ENCODE measurements at places on chromosomes 13 and 19. TPM values are rescaled to one million over a fixed set of nuclear protein-coding genes. Genes with fewer than 3 reads are reported as not detected.

The FFAR2 gene
- total RNA-seq, result 0.22 TPM

The CSNK1A1L gene
- not detected for total RNA-seq

The KHSRP gene
- 81.6 TPM for total RNA-seq

The CYP2B6 gene
- total RNA-seq, result not detected

The SYCN gene
- total RNA-seq, result not detected

The PTPRS gene
- 27.5 TPM for total RNA-seq

The ZNF121 gene
- total RNA-seq, result 19.7 TPM

The ZNF296 gene
- 0.21 TPM for total RNA-seq

Measured in heart right ventricle (tissue), 16 donors.